ENCODE measurements at places on chromosomes 5 and 9.

- DNase-seq: no peak
These were observed 140.9 kb upstream of the DMRT1 start for GRCh38 chr9:700365-701282.

- DNase-seq: no peak
These were observed 20.1 kb downstream of the PDE6A start for GRCh38 chr5:149924486-149924885.

DNA sequence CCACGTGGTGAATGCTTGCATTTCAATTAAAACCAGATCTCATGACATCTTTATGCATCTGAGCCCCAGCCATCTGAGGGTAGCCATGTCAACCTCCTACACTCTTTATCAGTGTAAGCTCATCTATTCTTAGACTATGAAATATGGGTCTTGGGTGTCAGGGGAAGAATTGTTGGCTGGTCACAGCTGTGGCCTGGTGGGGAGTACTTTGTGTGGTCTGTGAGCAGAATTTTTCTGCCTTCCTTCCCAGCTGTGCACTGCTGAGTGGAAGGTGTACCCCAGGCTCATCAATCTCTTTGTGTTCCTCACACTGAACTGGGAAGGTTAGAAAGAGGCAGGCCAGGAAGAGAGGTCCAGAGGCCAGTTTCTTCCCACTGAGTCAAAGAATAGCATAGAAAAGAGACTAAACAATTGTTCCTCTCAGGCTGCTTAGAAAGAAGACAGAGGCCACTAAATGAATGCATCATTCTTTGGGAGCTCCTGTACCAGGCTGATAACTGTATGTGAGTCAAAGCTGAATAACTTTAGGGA is 202.7 kb upstream of the RGMB start:
- DNase-seq: no peak

DNA sequence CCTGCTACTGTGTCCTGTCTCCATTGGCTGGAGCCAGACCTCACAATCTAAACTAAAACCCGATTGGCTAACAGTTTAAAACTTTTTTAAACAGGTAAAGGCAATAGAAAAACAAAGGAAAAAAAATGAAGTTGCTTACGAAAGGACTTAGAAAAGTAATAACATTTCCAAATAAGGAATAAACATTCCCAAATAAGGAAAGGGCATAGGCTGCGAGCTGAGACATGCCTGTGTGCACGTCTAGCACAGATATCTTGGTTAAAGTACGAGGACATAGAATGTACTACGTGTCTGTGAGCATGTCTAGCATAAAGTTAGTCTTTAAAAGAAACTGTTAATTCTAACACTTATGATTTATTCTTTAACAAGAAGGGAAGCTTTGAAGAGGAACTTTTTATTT is 15.3 kb upstream of the FAM120A start:
- no peak for DNase-seq

DNA sequence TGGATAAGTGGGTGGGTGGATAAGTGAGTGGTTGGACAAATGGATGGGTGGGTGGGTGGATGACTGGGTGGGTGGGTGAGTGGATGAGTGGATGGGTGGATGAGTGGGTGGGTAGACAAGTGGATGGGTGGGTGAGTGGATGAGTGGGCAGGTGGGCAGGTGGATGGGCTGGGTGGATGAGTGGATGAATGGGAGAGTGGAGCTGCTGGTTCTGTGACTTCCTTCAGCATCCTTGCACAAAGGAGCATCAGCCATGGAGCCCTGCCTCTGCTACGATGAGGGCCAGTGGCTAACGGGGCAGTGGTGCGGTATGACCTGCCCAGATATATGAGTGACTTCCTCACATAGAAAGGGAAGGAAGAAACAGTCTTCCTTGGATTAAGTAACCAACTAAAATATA is 398.7 kb upstream of the IRX4 start:
- DNase-seq: no peak

GRCh38 chr9:135531096-135531495 is 9.9 kb downstream of the LCN1 start:
- DNase-seq: no peak

- DNase-seq: no peak
These were observed 33.1 kb downstream of the FANCC start for GRCh38 chr9:95284162-95285080.

- DNase-seq: no peak
These were observed 63.3 kb upstream of the GRAMD2B start for GRCh38 chr5:126359884-126360283.

DNA sequence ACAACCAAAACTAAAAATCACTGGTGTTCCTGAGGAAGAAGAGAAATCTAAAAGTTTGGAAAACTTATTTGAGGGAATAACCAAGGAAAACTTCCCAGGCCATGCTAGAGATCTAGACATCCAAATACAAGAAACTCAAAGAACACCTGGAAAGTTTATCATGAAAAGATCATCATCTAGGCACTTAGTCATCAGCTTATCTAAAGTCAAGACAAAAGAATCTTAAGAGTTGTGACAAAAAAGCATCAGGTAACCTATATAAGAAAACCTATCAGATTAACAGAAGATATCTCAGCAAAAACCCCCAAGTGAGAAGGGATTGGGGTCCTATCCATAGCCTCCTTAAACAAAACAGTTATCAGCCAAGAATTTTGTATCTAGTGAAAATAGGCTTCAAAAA is 17.1 kb upstream of the SPEF2 start:
- no peak for DNase-seq

- DNase-seq: no peak
These were observed 266.7 kb downstream of the PJA2 start for GRCh38 chr5:109143031-109143430.

DNA sequence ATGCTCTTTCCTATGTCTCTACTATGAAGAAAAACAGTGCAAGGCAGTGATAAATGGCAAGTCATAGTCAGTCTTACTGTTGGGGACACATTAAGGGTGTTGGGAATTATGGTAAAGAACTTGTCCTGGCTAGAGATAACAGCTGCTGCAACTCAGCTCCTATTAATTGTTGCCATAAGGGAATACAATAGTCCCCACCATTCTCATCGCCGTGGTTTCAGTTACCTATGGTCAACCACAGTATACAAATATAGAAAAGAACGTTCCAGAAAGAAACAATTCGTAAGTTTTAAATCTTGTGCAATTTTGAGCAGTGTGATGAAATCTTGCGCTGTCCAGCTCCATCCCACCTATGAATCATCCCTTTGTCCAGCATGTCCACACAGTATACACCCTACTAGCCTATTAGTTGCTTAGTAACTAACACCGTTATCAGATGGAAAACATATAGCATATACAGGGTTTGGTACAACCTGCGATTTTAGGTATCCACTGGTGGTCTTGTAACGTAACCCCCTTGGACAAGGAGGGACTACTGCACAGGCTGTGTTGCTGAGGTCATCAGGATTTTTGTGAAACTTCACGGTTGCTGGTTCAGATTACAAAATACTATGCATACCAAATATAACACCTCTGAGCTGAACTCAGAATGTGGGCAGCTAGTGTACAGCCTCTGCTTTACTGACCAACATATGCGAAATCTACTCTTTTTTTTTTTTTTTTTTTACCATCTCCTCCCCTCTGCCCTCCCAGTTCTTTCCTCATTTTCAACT is 53.5 kb downstream of the ZFR start:
- DNase-seq: no peak

GRCh38 chr9:121748727-121749423 is 97.4 kb downstream of the DAB2IP start:
- DNase-seq: no peak

DNA sequence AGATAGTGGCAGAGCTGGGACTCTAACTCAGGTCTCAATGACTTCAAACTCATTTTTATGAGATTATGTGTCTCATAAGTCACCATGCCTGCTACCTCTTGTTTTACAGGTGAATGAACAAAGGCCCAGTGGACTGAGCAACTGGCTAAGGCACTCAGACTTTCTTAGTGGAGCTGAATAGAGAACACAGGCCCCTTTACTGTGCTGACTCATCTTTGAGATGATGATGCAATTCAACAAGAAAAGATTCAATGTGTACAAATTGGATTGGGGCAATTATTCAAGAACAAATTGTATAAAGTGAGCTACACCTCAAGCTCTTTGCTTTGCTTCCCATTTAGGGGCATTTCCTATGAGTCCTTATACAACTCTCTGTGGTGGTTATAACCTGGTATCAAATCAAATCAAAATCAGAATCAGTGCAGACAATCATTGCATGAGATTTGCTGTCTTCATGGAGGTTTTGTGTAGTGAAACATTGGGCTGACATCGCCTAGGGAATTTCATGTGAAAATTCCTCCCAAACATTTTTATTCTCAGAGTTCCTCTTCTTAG is 84.3 kb upstream of the PPP2R2B start:
- no peak for DNase-seq

DNA sequence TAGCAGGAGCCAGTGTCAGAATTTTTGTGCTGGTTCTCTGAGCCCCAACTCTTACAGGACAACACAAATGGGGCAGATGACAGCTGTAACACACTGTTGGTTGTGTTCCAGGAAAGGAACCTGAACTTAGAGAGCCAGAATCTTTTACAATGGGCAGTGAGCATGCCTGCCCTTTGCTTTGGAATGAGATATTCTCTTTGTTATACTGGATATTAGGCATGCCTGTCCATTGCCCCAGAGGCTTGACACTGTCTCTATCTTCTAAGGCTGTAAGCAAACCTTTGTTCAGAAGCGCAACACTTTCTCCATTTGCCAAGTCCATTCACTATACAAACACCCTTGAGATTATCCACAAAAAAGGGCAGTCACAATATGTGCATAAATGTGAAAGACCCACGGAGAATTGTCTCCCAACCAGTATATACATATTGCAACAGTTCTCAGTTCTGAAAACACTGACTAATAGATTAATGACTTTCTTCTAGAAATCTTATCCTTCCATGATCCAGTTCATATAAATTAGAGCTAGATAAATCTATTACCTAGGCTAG is 26.3 kb upstream of the CEP120 start:
- DNase-seq: no peak

- DNase-seq: no peak
These were observed 58.1 kb downstream of the NNT start for GRCh38 chr5:43661102-43661501.

DNA sequence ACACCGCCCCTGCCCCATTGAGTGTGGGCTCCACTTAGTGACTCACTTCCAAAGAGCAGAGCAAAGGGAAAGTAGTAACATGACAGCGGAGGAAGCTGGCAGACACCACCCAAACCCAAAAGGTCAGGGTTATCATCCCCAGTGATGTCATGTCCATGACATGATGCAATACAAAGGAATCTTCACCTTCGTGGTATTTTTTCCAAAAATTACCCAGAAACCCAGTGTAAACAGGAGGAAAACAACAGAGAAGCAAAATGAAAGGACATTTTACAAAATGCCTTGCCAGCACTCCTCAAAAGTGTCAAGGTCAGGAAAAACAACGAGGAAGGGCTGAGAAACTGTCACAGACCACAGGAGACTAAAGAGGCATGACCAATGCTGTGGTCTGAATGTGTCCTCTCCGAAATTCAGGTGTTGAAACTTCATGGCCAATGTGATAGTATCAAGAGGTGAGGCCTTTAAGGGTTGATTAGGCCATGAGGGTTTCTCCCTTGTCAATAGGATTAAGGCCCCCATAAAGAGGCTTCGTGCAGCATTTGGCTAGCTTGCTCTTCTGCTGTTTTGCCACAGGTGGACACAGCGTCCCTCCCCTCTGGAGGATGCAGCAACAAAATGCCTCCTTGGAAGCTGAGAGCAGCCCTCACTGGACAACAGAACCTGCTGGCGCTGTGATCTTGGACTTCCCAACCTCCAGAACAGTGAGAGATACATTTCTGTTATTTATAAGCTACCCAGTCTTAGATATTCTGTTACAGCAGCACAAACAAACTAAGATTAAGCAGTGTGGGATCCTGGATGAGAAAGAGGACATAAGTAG is 30.5 kb upstream of the MED10 start:
- no peak for DNase-seq

- DNase-seq: no peak
These were observed 23.4 kb downstream of the CETN3 start for GRCh38 chr5:90386099-90386710.

- DNase-seq: no peak
These were observed 320.4 kb upstream of the KLF4 start for GRCh38 chr9:107809871-107810460.

GRCh38 chr5:171314728-171315385 is 5.8 kb downstream of the TLX3 start:
- no peak for DNase-seq

DNA sequence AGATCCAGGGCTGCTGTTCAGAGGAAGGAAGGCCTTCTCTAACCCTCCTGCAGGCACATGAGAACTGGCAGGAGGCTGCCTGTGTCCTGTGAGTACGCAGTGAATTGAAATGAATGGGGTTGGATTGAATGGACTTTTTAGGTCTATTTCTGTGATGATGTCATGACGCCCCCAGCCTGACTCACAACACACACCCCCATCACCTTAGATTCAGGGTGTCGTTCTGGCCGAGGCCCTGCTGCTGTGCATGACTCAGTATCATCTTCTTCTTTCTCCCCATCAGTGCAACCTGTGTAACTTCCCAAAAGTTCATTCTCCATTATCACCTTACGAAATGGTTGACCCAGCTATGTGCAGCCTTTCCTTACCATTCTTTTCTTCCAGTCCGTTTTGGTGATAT is 5.4 kb downstream of the PCAT7 start:
- no peak for DNase-seq

DNA sequence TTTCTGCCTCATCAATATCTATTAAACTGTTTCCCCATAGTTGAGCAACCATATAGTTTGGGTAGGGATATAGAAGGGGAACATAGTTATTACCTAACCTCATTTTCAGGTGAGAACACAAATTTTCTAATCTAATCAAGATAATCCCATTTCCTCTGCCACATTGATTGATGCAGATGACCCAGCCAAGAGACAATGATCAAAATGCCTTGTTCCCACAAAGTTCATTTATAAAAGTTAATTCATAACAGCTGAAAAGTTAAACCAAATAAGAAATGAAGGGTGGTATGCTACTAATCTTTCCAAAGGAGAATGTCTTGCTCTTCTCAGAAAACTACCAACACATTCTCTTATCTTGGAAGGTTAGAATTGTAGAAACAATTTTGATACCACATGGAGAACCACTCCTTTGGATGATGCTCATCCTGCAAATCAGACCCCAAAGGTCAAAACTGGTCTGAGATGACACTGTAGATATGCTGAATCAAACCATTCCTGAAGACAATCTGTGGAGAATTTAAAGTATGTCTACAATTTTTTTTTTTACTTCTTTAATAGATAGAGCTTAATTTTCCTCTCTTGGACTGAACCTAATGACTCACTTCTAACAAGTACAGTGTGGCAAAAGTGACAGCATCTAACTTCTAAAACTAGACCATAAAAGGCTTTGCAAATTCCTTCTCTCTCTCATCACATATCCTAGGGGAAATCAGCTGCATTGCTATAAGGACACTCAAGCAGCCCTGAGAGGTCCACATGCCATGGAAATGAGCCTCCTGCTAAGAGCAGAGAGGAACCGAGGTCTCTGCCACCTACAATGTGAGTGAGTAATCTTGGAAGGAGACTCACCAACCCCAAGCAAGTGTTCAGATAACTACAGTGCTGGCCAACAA is 586.7 kb upstream of the TUSC1 start:
- DNase-seq: no peak

- no peak for DNase-seq
These were observed 193.5 kb downstream of the CD180 start for GRCh38 chr5:67002832-67003684.

- no peak for DNase-seq
These were observed 41.2 kb downstream of the DBH start for GRCh38 chr9:133677126-133678010.

Data from stimulated activated CD8-positive, alpha-beta memory T cell treated with anti-CD3 and anti-CD28 coated beads, Interleukin-4, amount 100 ng/mL, for 4 hours (primary cell).